Activated CD8-positive, alpha-beta T cell treated with anti-CD3 and anti-CD28 coated beads for 36 hours (primary cell): ENCODE measurements at places on chromosomes 2 and 18.

- DNase-seq: no peak
These were observed 57.5 kb downstream of the FHOD3 start for GRCh38 chr18:36354989-36355388.

- no peak for DNase-seq
These were observed 1802.2 kb upstream of the PIK3C3 start for GRCh38 chr18:40152859-40153258.

- DNase-seq: no peak
These were observed 47.6 kb upstream of the ZNF521 start for GRCh38 chr18:25399554-25399953.

GRCh38 chr2:128623776-128624761 lies 305.4 kb upstream of the HS6ST1 start:
- peak; percentile 73 for DNase-seq

DNA sequence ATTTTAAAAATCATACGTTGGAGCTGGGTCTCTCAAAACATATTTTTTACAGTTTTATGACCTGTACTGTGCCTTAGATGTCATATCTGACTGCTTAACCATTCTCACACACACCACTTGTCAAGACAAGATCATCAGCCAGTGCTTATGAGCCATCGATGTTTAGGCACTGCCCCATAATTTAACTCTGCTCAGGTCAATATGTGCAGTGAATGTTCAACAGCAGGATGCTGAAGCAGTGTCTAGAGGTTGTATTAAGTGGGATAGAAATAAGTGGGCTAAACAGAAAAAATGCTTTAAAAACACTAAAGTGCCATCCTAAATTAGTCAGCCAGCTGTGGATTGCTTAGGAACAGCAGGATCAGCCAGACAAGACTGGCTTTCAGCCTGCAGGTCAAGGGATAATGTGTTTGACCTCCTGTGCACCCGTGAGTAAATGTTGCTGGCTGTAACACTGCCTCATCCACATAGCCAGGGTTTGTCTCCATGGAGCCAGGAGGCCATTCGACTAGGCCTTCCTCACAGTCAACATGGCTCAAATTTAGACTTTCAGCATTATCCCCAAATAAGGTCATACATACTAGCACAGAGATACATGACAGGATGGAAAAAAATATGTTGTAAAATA lies 139.0 kb upstream of the NXPH2 start:
- DNase-seq: no peak

GRCh38 chr18:63613420-63613819 lies 26.3 kb downstream of the SERPINB13 start:
- no peak for DNase-seq

DNA sequence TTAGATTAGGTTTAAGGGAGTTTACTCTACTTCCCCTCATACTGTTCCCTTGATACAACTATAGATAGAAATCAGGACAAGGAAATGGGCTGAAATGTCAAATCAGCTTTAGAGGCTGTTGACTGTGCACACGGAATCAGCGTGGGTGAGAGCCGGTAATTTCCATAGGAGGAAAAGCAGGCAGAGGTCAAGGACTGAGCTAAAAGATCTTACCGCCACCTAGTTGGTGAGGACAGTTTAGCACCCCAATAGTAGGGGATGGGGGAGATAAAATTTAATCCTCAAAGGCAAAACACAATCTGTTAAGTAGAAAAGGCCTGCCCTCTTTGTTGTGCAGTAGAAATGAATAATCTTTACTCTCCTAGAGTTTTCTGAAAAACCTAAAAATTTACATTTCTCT lies 1154.5 kb upstream of the CHAC2 start:
- no peak for DNase-seq

DNA sequence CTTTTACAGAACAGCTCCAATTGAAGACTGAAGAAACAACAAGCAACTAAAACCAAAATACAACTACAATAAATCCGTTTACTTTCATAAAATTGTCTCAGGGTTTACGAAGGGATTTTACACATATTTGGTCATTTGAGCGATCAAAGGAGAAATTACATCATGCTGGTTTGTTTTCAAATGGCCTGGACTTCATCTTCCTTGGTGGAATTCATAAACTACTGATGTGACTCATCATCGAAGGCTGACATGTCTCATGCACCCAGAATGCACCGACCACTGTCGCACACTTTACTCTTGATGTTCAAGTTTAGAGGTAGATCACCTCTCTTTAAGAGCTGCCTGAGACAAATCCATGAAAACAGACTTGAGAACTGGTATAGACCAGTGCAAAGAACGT lies 25.6 kb upstream of the PMAIP1 start:
- DNase-seq: no peak

GRCh38 chr2:179422037-179422643 lies 157.5 kb upstream of the SESTD1 start:
- peak; percentile 74 for DNase-seq

DNA sequence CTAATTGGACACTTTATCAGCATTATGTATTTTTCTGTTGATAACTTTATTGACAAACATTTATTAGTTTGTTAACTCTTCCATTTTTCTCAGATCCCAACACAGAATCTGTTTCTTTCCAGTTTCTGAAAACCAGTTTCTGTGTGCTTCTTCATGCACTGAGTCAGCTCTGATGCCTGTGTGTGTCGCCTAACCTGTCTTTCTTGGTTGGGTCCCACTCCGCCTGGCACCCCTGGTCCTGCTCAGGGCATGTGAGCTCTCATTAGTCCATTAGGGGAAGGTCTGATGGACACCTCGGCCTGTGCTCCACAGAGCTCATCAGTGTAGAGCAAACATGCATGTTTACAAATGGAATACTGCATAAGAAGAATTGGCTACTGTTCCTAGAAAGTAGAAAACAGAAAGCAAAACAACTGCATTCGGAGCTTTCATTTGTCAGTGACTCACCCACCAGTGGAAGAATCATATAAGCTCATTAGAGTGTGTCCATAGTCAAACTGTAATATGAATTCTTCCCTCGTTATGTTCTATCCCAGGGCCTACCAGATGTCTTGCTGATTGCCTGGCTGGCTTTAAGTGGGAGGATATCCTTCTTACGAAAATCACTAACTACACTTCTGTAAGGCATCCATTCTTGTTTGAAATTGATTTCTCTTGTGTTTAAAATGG lies 137.7 kb downstream of the SNTG2 start:
- no peak for DNase-seq

- no peak for DNase-seq
These were observed 15.6 kb downstream of the ARHGEF33 start for GRCh38 chr2:38905251-38905650.

DNA sequence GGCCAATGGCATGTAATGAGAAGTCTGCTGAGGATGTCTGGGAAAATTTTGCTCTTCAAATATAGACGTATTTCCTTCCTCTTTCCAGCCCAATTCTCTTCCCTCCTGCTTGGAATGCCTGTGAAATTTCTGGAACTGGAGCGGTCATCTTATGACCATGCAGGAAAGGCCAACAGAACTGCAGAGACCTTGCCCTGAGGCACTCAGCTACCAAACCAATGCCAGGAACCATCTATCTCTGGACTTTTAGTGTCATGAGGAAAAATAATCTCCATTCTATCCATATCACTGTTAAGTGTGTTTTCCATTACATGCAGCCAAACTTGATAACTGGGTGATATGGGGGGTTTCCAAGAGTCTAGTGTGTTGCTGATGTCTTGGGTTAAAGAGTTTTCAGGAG lies 363.7 kb downstream of the SLC4A3 start:
- DNase-seq: no peak

DNA sequence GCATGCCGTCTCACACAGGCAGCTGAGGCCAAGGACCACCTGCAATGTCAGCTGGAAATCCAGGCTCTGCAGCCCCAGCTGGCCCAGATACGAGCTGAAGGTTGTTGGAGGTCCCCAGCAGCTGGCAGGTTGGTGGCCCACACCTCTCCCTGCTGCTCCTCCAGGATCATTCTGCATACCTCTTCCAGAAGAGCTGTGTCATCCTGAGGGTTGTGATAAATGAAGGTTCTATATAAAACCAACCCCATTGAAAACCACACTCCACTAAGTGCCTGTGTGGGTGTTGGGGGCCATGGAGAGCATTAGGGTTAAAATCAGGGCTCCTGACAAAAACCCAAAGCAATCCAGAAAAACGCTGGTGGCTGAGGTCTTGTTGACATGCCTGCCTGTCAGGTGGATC lies 50.4 kb downstream of the C1QL2 start:
- DNase-seq: no peak

- DNase-seq: no peak
These were observed at the start of gene MFSD2B for GRCh38 chr2:24009680-24010476. TSS of gene MFSD2B (plus strand) at chr2:24010085. CDS start at chr2:24010097, 12 bp downstream.

GRCh38 chr2:181394741-181395437 lies 62.3 kb upstream of the ITGA4 start:
- no peak for DNase-seq

DNA sequence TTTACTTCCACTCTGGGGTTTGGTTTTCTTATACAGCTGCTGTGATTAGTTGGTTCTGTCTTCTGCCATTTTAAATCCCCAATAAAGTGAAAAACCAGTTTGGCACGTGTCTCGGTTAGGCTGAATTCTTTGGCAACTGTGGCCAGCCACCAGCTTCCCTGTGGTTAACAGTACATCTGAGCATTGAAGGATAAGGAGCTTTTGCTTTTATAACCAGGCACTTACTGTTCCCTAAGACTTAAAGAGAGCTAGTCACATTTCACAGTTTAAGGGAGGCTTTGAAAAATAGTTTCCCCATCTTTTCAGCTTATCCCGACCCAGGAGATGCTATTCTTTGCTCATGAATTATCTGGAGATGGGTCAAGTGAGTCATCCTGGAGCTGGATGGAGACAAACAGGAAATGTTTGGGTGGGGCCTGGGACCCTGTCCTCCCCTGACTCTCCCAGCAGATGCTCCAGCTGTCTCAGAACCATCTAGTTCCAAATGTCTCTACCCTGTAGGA lies 57.3 kb upstream of the EML6 start:
- DNase-seq: no peak

DNA sequence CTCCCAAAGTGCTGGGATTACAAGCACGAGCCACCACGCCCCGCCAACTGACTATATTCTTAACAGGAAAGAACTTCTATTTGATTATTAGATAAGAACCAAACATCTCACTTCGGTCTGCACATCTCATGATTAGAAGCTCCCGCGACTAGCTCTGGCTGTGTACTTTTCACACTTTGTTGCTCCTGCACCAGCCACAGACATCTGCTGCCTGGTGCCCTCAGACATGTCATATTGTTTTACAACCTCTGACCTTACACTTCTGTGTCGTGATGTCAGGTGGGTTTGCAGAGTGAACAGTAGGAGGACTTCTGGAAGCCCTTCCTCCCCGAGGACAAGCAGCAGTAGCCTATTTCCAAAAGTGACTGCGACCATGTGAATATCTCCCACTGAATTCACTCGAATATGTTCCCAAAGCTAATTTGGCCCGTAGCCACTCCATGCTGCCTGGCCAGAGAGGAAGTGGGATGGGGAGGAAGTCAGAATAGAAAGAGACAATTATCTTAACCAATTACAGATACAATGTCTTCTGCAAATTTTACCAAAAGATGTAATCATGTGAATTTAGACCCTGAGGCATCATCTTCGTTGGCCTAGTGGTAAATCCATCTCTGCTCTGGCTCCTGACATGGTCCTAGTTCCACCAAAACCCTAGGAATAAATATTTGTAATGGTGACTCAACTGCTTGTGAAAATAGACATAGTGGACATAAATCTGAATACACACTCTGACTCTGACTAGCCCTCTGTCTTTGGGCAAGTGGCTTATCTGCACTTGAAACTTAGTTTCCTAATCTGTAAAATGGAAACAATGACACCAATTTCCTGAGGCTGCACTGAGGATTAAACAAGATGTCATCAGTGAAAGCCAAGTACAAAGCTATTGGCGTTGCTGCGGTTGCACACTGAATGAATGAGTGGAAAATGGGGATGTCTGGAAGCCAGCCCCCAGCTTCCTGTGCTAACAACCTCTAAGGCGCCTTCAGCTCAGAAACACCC lies 406.1 kb downstream of the LRATD1 start:
- peak; percentile 10 for DNase-seq

GRCh38 chr2:135475128-135475527 lies 55.9 kb downstream of the ZRANB3 start:
- no peak for DNase-seq

GRCh38 chr18:58355243-58355642 lies 273.6 kb downstream of the ALPK2 start:
- no peak for DNase-seq

DNA sequence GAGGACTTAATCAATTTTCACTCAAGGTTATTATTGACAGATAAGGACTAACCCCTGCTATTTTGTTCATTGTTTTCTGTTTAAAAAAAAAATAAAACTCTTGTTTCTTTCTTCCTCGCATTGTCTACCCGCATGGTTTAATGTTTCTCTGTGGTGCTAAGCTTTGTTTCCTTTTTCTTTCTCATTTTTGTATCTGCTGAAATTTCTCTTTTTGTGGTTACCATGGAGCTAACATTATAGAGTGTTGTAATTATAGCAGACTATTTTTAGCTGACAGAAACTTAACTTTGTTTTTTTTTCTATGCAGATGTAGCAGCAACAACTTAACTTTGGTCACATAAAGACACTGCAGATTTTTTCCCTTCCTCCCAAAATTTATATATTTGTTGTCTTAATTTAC lies 43.1 kb upstream of the CHN1 start:
- no peak for DNase-seq

- DNase-seq: no peak
These were observed 157.1 kb downstream of the DYM start for GRCh38 chr18:49303379-49303778.

- DNase-seq: peak; percentile 72
These were observed 5.1 kb downstream of the NFATC1 start for GRCh38 chr18:79400591-79401381.

DNA sequence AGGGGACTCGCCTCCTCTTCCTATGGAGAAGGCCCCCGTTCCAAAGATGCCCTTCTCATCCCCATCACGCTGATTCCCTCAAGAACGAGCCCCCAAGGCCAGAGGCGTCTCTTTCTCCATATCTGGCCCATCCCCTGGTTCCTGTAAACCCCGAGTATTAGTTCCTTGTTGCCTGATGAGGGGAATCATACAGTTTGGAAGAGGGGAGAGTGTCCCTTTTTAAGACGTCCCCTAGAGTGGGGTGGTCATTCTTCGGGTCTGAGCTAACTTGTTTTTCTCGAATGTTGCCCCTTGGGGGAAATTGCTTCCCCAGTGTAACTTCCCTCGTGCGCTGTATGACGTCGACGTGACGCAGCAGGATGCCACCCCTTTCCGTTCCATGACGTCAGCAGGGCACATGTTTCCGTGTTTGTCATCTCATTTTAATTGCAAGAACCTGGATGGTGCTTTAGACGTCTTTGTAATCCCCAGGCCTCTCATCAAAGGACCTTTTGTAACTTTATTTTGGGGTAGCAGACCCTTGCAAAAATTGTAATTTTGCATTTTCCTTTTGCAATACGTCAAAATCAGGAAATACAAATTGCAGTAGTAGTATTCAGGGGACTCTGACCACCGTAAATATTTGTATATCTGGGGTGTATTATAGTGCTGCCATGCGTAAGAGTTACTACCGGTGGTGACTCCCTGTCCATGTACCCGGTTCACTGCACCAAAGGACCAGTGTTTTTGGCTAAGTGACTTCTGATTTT lies 569 bp downstream of the BABAM2 start:
- DNase-seq: peak; percentile 95

- DNase-seq: no peak
These were observed 110.1 kb downstream of the ZNF385B start for GRCh38 chr2:179751163-179751809.
